Neural progenitor cell (in vitro differentiated cells): ENCODE measurements at places on chromosomes 4 and X. TPM values are rescaled to one million over a fixed set of nuclear protein-coding genes. Genes with fewer than 3 reads are reported as not detected.

DNA sequence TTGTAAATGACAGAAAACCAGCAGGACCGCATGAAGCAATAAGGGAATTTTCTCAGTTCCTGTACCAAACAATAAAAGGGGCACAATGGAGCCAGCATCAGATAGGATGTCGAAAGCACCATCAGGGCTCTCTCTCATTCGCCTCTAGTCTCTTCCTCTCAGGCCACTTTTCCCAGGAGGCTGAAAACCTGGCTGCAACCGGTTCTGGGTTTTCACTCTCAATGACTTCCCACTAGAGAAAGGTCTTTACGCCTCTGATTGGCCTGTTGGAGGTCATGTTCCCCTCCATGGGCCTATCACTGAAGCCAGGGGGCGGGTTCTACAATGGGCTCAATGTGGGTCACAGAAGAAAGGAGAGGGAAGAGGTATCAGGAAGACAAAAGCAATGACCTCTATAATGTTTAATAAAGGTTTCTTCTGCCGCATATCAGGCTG, 29.3 kb downstream of the ZNF827 start:
- DNase-seq: peak; percentile 72

Gene BGN
- total RNA-seq: 0.37 TPM in 1 of 2 replicates, not detected in the other

GRCh38 chr4:75370576-75370975, 143.6 kb downstream of the RCHY1 start:
- no peak for DNase-seq

DNA sequence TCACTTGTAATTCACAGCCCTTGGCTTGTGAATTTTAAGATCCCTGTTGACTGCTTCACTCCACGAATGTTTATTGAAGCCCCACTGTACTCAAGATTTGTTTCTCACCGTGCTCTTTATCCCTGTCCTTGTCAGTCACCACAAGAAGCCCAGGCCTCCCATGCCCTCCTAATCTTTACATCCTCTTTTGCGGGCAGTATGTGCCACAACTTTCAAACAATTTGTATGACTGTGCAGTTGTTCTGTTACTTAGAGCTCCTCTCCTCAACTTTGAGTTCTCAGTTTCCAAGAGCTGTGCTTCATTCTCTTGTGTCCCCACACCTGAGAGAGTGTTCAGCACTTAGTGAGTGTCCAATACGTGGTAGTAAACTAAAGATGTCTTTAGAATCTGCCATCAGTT, 467.7 kb downstream of the NKX6-1 start:
- DNase-seq: no peak

- DNase-seq: no peak
Measured at GRCh38 chr4:11232015-11232414, 196.7 kb downstream of the HS3ST1 start.

Gene PDK3
- total RNA-seq: 50.3 and 100 TPM in 2 replicates

DNA sequence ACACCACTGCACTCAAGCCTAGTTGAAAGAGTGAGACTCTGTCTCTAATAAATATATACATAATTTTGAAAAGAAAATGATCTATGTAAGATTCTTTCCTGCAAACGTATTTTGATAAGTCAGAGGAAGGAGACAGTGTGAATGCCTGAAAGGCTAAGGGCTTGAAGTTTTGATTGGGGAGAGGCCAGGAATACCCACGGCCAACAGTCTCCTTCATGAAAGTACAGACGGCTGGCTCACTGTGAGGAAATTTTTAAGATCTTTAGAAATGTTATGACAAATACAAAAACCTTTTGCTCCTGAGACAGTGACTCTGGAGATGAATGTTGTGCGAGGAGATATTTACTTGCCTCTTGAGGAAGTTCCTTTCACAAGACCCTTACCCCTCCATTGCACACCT, 111.4 kb upstream of the KLHL13 start:
- DNase-seq: no peak

DNA sequence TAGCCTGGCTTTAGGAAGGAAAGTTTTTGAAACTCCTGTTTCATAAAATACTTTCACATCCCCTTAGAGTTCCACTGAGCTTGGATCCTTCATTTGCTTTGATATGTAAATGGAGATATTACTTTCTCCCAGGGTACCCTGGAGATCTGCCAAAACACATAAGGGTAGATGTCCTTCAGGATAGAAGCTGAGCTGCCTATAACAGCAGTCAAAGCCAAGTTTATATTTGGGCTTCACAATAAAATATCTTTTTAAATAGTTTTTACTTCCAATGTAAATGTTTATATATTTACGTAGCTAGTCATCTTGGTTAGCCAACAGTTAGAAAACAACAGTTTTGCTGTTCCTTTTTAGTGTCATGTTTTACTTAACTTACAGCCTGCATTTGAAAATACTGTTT, 742.3 kb upstream of the POU3F4 start:
- no peak for DNase-seq
